ENCODE measurements at places on chromosomes 6 and 20.

DNA sequence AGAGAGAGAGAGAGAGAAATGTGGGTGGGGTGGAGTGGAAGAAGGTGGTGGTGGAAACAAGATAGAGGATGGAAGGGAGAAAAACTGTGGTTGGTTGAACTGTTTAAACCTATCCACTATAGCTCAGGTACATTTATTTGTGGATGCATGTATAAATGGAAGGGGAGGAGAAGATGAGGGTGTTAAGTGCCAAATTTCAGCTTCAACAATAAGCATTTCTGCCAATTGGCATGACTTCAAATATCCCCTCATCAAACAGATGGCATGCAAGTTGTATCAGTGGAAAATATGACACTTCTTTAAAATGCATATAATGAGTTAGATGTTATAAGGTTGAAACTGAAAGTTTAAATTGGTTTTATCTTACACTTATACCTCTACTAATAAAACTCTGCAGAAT, 216.1 kb downstream of the LMBRD1 start:
- no peak for DNase-seq

DNA sequence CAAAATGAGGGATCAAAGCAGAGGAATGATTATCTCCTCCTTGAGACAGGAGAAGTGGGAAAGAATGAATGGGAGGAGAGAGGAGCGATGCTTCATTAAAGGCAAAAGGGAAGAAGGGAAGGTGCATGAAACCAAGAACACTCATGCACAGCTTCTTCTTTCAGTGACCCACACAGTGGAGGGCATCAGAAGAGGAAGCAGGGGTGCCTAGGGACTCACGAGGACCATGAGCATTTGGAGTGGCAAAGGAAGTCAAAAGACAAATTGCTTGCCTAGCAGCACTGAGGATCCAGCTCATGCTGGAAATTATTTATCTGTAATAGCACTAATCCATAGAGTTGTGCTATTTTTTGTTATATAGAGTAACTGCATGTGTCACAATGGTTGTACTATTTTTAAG, 66.1 kb downstream of the SMLR1 start:
- no peak for DNase-seq

GRCh38 chr20:24164360-24164759, 175.8 kb upstream of the GGTLC1 start:
- peak; percentile 41 for DNase-seq

DNA sequence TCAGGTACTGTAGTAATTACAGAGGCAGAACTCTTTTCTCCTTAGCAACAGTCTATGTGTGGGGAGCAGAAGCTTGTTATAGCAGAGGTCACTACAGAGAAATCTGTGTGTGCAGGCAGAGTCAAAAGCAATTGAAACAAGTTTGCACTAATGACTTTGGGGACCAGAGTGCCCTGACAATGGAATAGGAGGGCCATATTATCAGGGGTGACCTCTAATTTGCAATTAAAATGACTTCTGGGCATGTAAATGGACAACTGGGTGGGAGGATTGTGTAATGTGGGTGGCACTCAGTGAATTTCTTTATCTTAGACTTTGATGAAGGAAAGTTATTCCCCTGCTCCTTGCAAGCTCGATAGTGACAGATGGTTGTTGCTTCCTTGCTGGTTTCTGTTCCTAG, 127.2 kb downstream of the PLCB4 start:
- DNase-seq = no peak

- DNase-seq = no peak
Observed at GRCh38 chr20:57683287-57683686, 26.5 kb downstream of the PMEPA1 start.

DNA sequence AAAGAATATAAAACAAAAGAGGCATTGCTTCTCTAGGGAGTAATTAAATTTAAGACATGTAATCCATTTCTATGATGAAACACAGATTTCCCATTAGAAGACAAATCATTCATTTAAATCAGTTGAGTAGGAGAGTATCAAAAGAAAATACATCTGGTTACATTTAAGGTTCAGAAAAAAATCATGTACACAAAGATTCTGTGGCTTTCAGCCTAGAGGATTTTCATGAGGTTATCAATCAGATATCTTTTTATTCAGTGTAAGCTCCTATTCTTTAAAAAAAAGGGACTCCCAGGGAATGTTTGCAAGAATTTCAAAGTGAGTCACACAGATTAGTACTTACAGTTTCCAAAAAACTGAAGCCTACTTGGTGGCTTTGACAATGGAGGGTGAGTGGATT, 24.9 kb downstream of the COL21A1 start:
- DNase-seq = no peak

DNA sequence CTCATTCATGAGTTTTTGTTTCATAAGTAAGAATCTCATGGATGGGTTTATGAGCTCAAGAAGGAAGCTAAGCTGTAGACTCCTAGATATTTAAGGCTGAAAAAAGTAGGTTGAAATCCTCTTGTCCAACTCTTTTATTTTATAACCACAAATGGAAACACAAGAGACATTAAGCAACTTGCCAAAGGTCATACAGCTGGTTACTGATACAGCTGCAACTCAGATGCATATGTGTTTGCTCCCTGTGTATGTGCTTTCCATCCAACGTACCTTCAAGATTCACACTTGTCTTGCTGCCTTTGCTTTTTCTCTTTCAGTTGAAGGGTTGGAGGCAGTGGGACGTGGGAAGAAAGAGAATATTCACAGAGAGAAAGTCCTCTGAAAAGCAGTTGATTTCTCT, 153.5 kb upstream of the STMND1 start:
- peak; percentile 64 for DNase-seq

DNA sequence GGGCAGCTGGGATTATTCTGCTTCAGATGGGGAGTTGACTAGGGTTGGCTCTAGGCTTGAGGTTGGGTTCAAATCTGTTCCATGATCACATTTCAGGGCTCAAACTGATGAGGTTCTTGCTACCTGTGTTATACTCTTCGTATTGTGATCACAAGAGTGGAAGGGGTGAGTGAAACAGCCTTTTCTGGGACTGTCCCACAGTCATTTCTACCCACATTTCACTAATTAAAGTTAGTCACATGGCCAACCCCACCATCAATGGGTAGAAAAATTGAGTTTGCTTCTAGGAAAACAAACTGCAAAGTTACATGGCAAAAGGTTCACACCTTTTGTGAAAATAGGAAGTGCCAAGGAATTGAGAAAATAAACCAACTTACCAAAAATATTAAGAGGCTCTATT, 33.5 kb upstream of the BMP2 start:
- no peak for DNase-seq

- DNase-seq = no peak
Observed at GRCh38 chr6:33081098-33081824, 5.5 kb downstream of the HLA-DPB1 start.

DNA sequence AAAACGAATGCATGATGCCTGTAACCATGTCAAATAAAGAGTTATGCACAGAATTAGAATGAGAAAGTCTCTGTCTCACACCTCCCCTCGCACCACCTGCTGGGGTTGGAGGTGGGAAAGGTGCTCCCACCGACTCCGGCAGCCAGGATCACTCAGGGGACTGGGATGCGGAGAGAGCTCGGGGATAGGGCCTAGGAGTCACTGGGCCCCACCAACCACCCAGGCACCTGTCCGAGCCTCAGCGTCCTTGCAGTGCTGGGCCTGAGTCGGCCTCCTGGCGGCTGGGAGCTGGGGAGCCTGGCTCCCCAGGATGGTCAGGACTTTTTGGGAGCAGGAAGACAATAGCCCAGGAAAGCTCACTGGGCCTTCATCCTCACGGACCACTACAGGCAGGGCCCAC, 22.4 kb upstream of the CHRNA4 start:
- no peak for DNase-seq

GRCh38 chr6:10559522-10560152, 38.5 kb downstream of the GCNT2 start:
- no peak for DNase-seq

DNA sequence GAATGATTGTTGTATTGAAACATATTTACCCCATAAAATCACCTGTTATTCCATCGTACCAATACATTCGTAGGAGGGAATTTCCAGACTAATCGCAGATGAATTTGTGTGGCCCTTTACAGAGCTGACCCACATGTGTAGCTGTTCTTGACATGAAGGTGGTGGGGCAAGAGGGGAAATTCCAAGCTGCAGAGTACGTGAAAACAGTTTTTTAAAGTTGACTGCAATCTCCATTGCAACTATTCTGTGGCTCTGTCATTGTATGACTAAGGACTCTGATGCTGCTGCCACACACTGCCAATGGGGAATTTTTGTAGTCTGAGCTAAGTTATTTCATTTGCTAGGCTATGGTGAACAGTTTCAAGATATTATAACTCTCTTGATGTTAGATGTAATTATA, 46.4 kb upstream of the ADTRP start:
- peak; percentile 53 for DNase-seq

GRCh38 chr6:132236744-132237143, 164.5 kb downstream of the MOXD1 start:
- DNase-seq = peak; percentile 52

GRCh38 chr6:33750244-33750991, 3.7 kb upstream of the IP6K3 start:
- peak; percentile 62 for DNase-seq

DNA sequence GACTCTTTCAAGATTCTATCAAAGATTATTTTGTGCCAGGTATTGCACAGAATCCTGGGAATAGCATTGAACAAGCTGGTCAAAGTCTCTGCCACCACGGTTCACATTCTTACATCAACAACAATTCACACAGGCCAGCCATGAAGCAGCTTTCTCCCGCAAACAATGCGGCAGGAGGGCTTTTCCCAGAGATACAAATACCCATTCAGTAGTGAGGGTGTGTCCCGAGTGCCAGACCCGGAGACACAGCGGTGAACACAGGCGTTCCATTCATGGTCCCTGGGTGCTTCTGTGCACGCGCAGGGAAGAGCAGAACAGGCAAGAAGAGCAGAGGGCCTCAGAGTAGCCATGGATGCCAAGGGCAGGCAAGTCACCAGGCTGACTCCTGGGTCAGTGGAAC, 83.3 kb upstream of the PDE10A start:
- DNase-seq = no peak

- DNase-seq = peak; percentile 66
Observed at GRCh38 chr20:26163890-26164289, 467.2 kb upstream of the ZNF337 start.

DNA sequence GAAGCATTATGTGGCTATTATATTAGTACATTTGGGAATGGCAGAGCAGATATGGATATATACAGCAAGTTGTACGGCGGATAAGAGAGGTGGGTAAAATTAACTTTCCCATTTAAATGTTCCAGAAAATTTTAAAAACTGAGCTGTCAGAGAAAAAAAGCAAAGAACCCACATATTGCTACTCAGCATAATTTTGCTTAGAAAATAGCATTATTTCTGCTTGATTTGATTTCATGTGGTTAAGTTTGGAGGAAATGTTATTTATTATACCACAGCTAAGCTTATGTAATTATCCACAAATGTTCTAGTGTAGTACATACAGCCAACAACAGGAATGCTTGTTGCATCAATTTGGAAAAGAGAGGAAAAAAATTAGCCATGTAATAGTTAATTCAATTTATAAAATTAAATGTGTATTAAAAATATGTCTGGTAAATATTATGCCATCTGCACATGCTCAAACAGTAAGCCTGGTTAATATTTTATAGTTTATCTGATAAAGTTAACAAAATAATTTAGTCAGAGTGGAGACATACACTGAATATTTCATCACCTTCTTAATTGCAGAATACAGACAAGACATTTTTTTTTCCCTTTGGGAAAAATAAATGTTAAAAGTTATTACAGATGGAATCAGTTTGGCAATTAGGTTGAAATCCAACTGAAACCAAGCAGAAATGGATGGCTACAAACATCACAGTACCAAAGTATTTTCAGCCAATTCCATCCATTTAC, 172.1 kb upstream of the ID4 start:
- DNase-seq = no peak

DNA sequence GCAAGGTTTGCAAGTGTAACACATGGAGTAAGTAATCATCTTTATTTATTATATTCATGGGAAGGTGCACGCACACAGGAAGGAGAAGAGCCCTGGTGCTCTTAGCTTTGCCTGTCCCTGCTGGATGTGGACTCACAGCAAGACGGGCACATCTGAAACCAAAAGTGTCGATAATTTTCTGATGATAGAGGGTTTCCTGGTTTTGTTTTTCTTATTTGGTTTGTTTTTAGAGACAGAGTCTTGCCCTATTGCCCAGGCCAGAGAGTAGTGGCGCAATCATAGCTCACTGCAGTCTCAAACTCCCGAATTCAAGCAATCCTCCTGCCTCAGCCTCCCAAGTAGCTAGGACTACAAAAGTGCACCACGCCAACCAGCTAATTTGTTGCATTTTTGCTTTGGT, 7.8 kb upstream of the KHDC1L start:
- DNase-seq = no peak

- DNase-seq = no peak
Observed at GRCh38 chr6:157995458-157995857, 13.8 kb downstream of the SYNJ2 start.

GRCh38 chr6:170033666-170034065, 257.2 kb downstream of the DLL1 start:
- no peak for DNase-seq

DNA sequence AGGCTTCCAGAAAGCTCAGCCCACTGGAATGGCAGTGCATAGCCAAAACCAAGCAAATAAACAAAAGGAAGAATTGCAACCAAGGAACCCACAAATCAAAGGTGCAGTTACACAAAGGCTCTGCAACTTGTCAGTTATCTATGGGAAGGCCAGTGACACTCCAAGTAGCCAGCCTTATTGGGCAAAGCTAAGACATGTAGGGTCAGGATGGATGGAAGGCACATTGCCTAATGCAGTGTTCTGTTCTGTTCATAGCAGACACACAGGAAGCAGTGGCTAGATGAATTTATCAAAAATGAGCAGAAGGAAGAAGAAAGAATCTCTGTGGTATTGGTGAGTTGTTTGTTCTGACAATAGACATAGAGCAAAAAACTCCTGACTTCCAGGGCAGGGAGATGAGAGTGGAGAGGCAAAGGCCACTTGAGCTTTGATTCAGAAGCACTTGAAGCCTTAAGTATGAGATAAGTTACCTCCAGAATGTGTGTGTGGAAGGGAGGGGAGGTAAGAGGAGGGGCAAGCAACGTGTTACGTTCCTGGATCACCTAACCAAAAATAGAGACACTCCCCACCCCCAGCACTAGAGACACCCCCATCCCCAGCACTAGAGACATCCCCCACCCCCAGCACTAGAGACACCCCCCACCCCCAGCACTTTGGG, 57.9 kb upstream of the AKAP12 start:
- DNase-seq = peak; percentile 19

- DNase-seq = no peak
Observed at GRCh38 chr6:8069151-8069550, 5.0 kb upstream of the BLOC1S5 start.

- DNase-seq = no peak
Observed at GRCh38 chr6:51049983-51050877, 231.6 kb downstream of the TFAP2B start.

DNA sequence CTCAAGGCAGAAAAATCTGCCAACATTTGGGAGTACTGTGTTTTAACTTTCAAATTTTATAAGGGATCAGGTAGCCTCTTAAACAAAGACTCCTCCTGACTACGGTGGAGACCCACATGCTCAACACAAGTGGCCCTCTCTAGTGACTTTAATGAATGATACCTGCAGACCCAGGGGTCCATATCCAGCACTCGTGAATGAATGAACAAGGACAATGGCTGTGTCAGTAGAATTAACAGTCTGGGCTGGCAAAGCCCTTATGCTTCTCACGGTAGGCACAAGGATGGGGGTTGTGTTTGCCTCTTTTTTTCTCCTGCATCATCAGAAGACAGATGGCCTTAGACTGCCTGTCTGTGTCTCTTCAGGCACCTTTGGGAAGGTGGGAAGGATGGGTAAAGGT, 112.6 kb upstream of the TRAF3IP2 start:
- no peak for DNase-seq

Data from choroid plexus epithelial cell (primary cell).